Anterior cingulate cortex (tissue), 58 donors: ENCODE measurements at places on chromosomes 4 and X.

DNA sequence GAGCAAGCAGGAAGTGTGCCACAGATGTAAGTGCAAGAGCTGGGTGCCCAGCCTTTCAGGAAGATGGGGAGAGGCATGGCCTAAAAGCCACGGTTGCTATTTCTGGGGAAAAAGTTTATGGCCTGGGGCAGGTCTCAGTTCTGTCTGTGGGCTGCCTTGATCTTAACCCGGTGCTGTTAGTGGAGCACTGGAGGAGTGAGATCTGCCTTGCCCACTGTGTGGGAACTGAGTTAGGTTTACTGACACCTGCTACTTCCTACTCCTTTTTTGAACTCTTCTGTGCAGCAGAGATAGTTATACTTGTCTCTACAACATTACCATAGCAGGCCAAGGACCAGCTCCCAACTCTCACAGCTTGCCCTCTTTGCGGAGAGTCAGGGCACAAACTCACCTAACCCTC is 76.5 kb downstream of the ITM2A start:
- no peak for DNase-seq

DNA sequence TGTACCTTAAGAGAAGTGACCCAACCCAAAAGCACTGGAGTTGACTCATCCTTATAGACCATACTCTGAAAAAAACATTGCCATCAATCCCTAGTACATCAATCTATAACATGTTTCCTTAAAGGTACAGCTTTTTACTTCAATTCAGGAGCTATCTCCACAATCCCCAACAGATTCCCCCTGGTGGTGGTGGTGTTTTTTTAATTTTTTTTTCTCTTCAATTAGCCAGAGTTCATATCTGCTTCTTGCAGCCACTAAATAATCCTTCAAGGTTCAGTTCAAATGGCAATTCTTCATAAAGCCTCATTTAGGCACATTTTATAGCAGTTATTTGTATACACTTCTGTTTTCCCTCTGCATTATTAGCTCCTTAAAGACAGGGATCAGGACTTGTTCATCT is 60.7 kb upstream of the KDR start:
- DNase-seq: no peak

GRCh38 chr4:183163135-183163534 is 64.1 kb downstream of the WWC2 start:
- no peak for DNase-seq

DNA sequence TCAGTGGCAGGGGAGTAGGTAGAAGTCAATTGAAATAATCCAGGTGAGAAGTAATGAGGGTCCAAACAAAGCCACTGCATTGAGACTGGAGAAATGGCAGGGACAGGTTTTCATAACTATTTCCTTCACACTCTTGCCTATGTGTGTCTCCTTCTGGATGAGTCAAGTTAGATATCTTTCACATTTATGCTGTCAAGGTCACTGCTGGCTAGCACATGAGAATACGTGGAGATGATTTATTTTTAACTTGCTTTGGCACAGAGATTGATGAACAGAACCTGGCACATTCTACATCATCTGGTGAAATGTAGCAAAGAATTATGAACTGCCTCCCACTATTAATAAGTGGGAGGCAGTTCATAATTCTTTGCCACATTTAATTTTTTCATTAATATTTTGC is 66.7 kb upstream of the BOD1L1 start:
- DNase-seq: no peak

DNA sequence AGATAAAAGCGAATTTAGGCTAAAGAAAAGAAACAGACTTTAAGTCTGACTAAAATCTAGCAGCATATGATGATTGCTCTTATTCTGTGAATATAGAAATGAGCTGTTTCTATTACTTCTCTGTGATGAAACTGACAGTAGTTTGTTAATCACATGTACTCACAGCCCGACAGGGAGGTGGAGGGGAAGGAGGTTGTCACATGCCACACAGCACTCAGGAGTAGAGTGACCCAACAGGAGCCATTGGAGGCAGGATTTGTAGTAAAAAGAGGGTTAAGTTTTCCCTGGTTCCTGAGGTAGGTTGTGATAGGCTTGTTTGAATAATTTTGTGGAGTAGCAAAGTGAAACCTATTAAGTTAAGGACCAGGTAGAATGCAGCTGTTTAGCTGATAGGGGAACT is 495.9 kb downstream of the CENPC start:
- DNase-seq: no peak

- DNase-seq: no peak
Observed at GRCh38 chr4:52641854-52642563, 17.1 kb downstream of the USP46 start.

DNA sequence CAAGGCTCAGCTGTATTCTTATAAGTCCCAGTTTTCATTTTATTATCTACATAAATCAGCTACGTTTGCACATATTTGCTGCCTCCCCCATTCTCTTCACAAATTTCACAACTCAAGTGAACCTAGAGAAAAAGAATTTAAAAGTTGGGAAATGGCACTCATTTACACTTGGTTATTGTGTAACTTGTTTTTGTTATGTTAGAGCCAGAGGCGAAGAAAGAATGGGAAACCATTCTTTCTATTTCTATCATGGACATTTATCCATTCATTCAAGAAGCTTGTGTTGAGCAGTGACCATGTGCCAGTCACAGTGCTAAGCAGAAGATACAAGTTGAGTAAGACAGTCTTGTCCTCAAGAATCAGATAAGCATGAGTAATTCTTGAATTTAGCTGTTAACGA is 13.5 kb downstream of the LIAS start:
- DNase-seq: no peak
